ENCODE measurements at places on chromosomes 7 and 10. TPM values are rescaled to one million over a fixed set of nuclear protein-coding genes. Genes with fewer than 3 reads are reported as not detected.

- no peak for DNase-seq
Observed at GRCh38 chr10:77463499-77463898, 174.1 kb downstream of the KCNMA1 start.

Gene GJD4
- total RNA-seq = not detected

Gene VAX1
- not detected for total RNA-seq

GRCh38 chr7:106358103-106358663 is 73.4 kb upstream of the NAMPT start:
- DNase-seq = no peak

Gene CHST3
- 18.5 TPM for total RNA-seq

Gene TEX47
- not detected for total RNA-seq

DNA sequence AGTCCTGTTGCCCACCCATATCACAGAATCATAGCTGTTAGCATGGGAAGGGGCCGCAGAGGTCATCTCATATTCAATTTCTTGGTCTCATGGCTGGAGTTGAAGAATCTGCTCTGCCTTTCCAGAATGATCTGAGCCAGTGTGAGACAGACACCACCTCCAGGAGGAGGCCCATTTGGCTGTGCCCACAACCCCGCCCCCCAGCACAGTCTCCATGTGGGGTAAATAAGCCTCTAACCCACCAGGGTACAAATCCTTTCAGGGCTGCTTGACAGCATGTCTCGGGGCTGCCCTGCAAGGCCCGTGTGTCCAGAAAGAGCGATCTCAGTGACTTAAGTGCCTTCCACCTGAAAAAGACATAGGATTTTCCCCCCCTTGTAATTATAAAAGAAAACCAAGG is 137.5 kb downstream of the DLG5 start:
- no peak for DNase-seq

- DNase-seq = no peak
Observed at GRCh38 chr7:77395626-77396025, 20.5 kb downstream of the GSAP start.

Gene RSPH10B2
- not detected for total RNA-seq

Gene LRRD1
- total RNA-seq = not detected

Gene TASOR2
- 33.6 TPM for total RNA-seq

Gene TMEM248
- total RNA-seq = 37.5 TPM

- DNase-seq = no peak
Observed at GRCh38 chr10:6337382-6337781, 134.7 kb downstream of the PFKFB3 start.

Gene NUTM2E
- total RNA-seq = 0.10 TPM

- DNase-seq = no peak
Observed at GRCh38 chr7:19375976-19376375, 230.8 kb upstream of the FERD3L start.

DNA sequence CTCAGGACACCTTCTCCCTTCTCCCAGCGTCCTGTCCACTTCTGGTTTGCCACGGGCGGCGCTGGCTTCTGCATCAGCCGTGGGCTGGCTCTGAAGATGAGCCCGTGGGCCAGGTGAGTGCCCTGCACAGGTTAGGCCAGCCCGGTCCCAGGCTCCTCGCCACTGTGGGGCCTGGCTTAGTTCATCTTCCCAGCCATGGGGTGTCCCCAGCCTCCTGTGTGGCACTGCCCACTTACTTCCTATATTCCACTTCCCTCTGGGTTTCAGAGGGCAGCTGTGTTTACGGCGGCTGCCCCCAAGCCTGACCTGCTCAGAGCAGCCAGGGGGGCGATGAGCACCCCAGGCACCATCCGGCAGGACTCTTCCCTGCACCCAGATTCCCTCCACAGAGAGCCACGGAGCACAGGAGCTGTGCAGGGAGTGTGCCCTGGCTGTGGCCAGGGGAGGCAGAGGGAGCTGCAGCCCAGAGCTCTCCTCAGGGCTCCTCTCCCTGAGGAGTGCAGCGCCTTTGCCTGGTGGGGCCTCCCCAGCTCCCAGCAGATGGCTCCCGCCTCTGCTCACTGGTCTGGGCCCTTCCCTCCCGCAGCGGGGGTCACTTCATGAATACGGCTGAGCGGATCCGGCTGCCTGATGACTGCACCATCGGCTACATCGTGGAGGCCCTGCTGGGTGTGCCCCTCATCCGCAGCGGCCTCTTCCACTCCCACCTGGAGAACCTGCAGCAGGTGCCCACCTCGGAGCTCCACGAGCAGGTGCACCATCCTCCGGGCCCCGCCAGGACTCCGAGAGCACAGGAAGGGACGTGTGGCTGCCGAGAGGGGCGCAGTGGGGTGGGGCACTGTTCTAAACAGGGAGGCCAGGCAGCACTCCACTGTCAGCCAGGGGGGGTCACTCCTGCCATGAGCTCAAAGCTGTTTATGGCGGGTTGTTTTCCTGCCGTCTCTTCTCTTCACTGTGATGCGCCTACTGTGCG is 6.4 kb downstream of the LFNG start:
- DNase-seq = no peak

- no peak for DNase-seq
Observed at GRCh38 chr7:18939771-18940592, 177.5 kb downstream of the TWIST1 start.

GRCh38 chr7:44094883-44095592 is 9.1 kb upstream of the AEBP1 start:
- no peak for DNase-seq

Gene RBP4
- total RNA-seq = 4.2 TPM

DNA sequence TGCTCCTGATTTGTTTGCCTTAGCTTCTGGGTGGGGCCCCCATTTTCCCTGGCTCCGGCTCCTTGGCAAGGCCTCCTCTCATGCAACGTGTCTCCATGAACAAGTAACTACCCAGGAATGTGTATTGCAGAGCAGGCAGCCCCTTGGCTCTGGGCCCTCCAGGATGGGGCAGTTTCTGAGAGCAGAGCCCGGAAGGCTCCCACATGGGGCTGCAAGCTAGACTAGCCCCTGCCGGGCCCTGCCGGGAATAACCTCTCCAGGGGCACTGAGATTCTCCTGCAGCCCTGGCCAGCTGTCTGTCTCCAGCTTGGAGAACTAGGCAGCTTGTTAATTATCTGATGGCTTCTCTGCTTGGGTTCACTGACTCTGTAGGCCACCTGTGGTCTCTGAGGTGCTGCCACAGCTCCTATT is 184.0 kb upstream of the INHBA start:
- peak; percentile 72 for DNase-seq

- DNase-seq = no peak
Observed at GRCh38 chr10:113537672-113538071, 15.2 kb upstream of the HABP2 start.

GRCh38 chr7:137771273-137771672 is 75.5 kb downstream of the DGKI start:
- DNase-seq = no peak

GRCh38 chr10:97503406-97503805 is 4.7 kb downstream of the UBTD1 start:
- DNase-seq = peak; percentile 65

- DNase-seq = no peak
Observed at GRCh38 chr7:100065452-100066186, 15.9 kb downstream of the ZNF3 start.

Gene ADIRF
- total RNA-seq = 41.8 TPM

DNA sequence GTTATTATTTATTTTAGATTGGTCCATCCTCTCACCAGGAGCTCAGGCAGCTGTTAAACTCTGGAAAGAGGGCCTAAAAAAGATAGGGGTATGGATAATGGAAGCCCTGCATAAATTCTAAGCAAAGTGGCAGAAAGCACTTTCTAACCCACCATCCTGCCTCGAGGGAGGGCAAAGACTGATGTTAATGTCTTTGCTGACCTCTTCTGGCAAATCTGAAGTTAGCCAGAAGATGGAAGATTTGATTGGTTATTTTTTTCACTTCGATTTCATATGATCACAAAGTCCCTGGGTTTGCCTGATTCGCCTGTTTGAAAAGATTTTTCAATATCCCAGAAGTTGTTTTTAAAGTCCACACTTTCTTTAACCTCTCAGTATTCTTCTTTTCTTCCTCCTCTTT is 24.8 kb downstream of the OR9A2 start:
- DNase-seq = no peak

Gene WDR91
- total RNA-seq = 6.3 TPM

GRCh38 chr7:137755846-137756651 is 90.7 kb downstream of the DGKI start:
- DNase-seq = no peak

DNA sequence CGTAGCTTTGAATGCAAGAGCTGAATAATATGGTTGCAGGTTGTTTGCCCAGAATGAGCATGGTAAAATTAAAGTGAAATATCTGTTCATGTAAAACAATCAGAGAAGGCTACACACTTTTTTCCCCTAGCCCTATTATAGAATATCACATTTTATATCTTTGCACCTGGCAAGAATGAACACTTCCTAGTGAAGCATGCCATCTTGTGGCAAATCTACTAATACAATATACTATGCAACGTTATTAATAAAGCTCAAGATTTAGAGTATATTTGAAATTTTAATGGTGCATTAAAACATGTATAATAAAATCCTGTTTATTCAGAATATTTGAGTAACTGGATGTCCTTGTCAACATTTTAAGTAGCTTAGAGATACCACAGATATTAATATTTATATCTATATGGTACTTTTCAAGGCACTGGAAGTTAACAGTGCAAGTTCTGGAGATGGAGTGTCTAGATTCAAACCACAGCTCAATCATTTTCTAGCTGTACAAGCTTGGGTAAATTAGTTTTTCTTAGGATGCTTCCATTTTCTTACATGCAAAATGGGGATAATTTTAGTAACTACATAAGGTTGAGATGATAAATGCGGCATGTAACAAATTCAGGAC is 643.1 kb upstream of the SEMA3D start:
- no peak for DNase-seq

DNA sequence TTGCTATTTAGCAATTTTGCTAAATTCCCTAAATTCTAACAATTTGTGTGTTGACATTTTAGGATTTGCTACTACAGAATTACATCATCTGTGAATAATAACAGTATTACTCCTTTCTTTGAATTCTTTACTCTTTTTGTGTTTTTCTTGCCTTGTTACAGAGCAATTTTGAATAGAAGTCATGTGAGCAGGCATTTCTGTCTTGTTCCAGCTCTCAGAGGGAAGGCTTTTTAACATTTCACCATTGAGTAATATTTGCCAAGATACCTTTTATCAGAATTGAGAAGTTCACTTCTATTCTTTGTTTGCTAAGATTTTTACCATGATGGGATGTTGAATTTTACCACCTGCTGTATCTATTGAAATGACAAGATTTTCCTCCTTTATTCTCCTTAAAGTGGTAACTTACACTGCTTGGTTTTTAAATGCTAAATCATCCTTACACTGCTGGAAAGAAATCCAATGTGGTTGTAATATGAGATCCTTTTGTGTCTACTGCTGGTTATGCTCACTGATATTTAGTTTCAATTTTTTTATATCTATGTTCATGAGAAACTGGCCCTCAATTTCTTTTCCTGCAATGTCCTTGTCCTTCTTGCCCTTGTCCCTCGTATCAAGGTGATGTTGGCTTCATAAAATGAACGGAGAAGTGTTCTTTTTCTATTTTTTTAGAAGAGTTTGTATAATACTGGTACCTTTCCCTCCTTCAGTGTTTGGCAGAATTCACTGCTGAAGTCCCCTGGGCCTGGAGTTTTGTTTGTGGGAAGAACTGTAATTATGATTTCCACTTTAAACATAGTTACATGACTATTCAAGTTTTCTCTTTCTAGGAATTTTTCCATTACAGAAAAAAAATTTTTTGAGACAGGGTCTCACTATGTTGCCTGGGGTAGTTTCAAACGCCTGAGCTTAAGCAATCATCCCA is 50.3 kb upstream of the ATP6V0A4 start:
- DNase-seq = no peak

DNA sequence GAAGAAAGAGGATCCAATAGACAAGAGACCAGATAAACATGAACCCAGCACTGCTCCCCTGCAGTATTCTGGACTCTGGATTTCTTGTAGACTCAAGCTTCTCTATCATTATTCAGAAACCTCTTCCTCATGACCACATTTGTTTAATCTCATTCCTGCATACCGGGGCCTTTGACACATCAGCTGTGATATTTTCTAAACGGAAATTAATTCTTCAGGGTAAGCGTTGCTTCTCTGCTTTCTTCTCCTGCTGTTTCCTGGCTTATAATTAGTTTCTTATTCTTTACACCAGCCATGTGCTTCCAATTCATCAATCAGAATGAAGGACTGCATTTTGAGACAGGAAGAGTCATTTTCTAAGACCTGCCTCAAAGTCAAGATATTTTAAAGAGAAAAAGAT is 54.2 kb upstream of the TARP start:
- no peak for DNase-seq

GRCh38 chr10:129897871-129898626 is 66.0 kb downstream of the EBF3 start:
- no peak for DNase-seq

- DNase-seq = no peak
Observed at GRCh38 chr7:101236292-101236835, 1.2 kb downstream of the CLDN15 start.

Gene ZC3HAV1L
- 3.1 TPM for total RNA-seq

GRCh38 chr10:87072449-87072848 is 22.2 kb downstream of the GLUD1 start:
- no peak for DNase-seq

- DNase-seq = no peak
Observed at GRCh38 chr7:55975988-55976633, 11.7 kb downstream of the NIPSNAP2 start.

- peak; percentile 47 for DNase-seq
Observed at GRCh38 chr7:362402-363096, 72.6 kb downstream of the FOXL3 start.

DNA sequence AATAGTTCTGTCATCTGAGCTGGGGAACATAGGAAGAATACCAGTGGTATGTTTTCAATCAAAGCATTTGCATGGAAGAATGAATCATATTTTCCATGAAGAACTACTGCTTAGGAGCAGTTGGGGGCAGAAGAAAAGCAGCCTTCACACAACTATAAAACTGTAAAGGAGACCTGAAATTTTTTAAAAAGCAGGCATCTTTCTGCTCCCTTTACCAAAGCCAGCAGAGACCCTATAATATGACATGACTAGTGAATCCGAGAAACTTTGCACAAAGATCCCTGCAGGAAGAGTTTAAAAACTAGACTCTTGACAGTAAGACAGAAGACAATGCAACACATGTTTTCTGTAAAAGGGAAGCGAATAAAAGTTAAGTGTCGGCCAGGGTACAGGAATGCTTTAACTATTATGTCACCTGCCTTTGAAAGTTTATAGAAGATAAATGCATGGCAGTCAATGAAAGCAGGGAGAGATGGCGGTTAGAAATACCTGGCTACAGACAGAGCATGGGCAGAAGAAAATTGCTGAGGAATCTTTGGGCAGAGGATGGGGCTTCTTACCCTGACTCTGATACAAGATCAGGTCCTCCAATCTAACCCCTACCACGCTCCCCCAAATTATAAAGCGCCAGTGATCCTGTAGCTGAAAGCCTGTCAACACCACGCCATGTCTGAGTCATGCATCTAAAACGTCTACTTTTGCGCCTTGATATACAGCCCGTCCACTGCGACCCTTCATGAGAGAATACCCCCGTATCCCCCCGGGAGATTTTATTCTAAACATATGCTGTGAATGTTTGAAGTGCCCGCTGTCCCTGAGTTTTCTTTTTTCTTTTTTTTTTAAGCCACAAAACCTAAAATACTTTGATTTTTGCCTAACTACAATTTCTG is 93.1 kb downstream of the GLI3 start:
- DNase-seq = no peak

- DNase-seq = no peak
Observed at GRCh38 chr10:111440501-111440900, 363.7 kb downstream of the ADRA2A start.

Measured in left ventricle myocardium superior (tissue), 1 donor.